Fibroblast of the aortic adventitia (primary cell): ENCODE measurements at places on chromosomes 6 and 20. TPM values are rescaled to one million over a fixed set of nuclear protein-coding genes. Genes with fewer than 3 reads are reported as not detected.

- DNase-seq: peak; percentile 50
These were observed 585 bp downstream of the PSMB9 start for GRCh38 chr6:32854376-32855178.

DNA sequence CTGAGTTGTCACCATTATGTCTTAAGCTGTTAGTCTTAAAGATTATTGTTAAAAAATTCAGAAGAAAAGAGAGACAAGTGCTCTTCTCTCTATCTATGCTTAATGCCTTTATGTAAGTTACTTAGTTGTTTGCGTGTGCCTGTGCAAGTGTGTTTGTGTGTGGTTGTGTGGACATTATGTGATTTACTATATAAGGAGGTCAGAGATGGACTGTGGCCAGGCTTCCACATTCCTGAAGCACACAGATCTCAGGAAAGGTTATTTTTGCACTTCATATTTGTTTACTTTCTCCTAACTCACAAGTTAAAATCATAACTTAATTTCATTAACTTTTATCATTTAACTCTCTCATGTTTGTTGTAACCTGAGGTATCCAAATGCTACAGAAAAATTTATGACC, 14.5 kb downstream of the ENPP4 start:
- DNase-seq: no peak

- DNase-seq: peak; percentile 86
These were observed 227.0 kb upstream of the MARCKS start for GRCh38 chr6:113629975-113630737.

DNA sequence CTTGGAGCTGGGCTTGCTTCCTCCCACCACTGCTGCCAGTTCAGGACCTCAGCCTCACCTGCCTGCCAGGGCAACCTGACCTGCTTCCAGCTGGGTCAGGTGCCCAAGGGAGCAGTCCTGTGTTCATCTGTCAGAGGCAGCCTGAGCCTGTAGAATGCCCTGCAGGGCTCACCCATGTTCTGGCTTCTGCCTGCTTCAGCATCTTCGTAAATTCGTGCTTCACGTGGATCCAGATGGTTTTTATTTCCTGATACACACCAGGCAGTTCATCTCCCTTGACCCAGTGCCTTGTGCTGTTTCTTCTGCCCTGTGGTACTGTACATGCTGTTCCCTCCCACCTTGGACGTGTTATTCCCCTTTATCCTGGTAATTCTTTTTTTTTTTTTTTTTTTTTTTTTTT, 50.2 kb downstream of the ARID1B start:
- DNase-seq: peak; percentile 40

DNA sequence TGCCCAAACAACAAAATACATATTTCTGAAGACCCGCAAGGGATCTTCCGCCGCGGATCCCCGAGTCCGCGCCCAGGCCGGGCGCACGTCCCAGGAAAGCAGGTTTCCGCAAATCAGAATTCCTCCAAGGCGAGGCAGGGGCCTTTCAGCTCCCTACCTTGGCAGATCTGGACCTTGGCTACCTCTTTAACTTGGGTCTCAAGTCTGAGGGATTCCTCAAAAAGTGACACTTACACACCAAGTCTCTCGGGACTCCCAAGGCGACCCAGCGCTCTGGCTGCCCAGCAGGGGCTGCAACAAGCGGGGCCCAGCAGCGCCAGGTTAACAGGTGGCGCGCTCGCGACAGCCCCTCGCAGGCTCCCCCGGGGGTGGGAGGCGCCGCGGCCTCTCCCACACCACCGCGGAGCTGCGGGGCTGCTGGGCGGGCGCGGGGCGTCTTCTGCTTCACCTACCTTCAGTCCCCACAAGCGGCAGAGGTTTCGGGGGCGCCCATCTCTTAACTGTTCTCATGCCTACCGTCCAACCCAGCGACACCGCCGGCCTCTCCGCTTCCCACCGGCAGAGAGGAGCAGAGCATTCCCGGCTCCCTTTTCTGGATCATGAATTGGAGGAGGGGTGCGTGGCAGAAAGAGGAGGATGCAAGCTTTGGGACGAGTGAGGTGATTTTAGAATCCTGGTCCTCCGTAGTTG, 414 bp downstream of the SIM1 start:
- no peak for DNase-seq

- DNase-seq: no peak
These were observed 326.6 kb downstream of the THBS2 start for GRCh38 chr6:168927026-168927425.

GRCh38 chr6:118565311-118565960, 17.3 kb downstream of the PLN start:
- DNase-seq: no peak

DNA sequence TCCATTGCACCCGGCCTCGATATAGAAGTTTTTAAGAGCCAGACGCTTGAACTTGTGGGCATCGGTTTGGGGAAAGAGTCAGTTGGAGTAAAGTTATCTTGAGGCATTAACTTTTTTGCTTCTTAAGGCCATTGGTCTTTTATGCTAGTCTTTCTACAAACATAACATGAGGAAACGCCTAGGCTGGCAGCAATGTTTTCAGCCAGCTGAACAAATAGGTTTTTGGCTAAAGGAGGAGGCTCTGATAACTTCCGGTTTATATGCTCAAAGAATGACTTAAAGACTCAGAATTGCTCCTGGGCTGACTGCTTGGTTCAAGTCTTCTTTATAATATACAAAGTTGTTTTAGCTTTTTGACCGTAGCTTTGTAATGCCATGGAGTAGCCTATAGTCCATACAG, 46.2 kb downstream of the HLA-C start:
- no peak for DNase-seq

DNA sequence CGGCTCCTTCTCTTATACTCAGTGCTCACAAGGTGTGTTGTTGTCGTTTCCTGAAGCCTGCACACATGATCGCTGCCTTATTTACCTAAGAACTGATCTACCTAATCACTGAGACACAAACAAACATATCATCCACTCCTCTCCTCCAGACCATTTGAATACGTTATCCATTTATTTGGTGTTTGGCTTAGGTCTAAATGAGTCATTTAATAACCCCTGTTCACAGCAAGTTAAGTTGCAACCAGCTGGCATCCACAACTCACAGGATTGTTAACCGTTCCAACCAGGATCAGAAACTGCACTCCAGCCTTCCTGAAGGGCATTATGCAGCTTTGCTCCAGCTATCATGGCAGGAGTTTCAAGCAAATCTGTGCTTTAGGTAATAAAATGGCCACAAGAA, 511.1 kb upstream of the MAP3K7 start:
- no peak for DNase-seq

DNA sequence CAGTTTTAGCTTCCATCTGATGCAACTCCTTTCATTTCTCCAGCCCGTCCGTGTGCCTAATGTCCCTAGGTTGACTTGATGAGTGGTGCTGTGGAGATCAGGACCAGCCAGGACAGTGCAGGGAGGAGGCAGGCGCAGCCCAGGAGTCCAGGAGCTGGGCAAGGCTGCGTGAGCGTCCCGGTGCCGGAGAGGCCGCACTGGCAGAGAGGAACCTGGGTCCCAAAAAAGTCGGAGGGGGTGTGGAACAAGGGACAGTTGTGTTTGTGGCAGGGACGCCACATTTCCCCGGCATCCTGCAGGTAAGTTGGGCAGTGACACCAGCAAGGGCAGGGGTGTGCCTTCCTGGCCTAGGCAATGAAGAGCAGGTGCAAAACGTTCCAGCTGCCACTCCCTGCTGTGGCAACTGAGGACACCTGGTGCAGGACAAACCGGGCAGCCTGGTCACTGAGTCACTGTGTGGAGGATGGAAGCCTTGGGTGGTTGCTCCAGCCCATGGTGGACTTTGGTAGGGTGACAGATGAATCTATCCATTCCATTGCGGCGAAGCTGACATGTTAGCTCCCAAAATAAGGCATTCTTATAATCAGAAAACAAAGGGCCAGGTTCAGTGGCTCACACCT, 53.2 kb downstream of the RAMACL start:
- no peak for DNase-seq

ARMH2 gene
- not detected in 2 replicates for total RNA-seq

RIPPLY2 gene
- not detected in 2 replicates for total RNA-seq

PDE7B gene
- total RNA-seq: 11.8 and 23.9 TPM in 2 replicates

ULBP1 gene
- total RNA-seq: 0.65 and 1.7 TPM in 2 replicates

WFDC11 gene
- total RNA-seq: not detected in 2 replicates

PPP1R11 gene
- total RNA-seq: 19.0 and 52.5 TPM in 2 replicates

RBPJL gene
- not detected in 2 replicates for total RNA-seq
